ENCODE measurements at places on chromosomes 7 and 10.

- DNase-seq, result peak; percentile 39
Measured at GRCh38 chr10:120600871-120601649, 144.0 kb downstream of the PLPP4 start.

- DNase-seq, result no peak
Measured at GRCh38 chr7:116438267-116438666, 61.3 kb upstream of the CAV2 start.

DNA sequence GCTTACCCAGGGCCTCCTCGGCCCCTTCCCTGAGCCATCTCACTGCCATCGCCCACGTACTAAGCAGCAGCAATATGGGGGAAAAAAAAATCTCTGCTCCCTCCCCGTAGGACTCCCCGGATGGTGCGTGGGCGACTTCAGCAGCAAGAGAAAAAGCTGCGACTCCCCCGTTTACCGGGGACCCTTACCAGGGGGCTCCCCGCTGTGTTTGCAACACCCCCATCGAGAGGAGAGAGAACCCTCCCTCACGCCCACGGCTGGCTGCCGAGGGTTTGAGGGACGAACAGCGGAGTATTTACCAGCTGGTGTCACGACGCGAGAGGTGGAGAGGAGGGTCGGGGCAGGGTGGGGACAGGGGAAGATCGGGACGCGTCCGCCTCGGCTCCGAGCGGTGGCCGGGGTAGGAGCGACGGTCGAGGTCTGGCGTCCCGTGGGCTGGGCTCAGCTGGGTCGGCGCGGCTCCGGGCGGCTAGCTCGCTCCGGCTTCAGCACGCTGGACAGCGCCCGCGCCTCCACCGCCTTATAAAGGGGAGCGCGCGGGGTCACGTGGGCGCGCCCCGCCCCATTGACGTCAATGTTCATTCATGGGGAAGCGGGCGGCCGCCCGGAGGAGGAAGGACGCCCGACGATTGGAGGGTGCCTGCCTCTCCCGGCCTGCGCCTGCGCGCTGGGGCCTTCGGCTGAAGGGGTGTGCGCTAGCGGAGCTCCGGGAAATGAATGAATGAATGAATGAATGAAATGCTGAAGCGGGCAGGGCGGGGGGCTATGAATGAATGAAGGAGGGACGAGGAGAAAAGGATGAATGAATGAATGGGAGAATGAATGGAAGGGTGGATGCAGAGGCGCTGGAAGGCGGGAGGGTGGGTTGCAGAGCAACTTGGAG is at the start of gene VGF:
TSS of gene VGF (minus strand) at position 495 of the 883 bp plus-strand sequence. CDS start 726 bp downstream, outside the sequence.
- DNase-seq, result peak; percentile 96

DNA sequence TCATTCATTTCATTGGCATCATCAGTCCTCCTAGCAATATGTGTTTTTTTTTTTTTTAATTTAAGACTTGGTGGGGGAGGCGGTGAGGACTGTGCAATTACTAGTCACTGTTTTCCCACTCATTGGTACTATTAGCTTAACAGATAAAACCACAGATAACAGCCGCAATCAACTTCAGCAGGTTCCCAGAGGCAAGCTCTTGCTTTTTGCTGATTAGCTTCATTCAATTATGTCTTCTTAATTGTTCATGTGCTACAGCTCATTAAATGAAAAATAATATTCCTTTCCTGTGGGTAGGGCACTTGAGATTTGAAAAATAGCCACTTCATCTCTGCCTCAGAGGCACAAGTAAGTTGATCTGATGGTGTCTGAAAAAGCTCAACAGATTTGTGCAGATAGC is 215.5 kb downstream of the PCDH15 start:
- no peak for DNase-seq

- DNase-seq, result no peak
Measured at GRCh38 chr7:3301831-3302618, 973 bp downstream of the SDK1 start.

GRCh38 chr7:48296966-48297365 is 125.7 kb downstream of the ABCA13 start:
- DNase-seq, result no peak

DNA sequence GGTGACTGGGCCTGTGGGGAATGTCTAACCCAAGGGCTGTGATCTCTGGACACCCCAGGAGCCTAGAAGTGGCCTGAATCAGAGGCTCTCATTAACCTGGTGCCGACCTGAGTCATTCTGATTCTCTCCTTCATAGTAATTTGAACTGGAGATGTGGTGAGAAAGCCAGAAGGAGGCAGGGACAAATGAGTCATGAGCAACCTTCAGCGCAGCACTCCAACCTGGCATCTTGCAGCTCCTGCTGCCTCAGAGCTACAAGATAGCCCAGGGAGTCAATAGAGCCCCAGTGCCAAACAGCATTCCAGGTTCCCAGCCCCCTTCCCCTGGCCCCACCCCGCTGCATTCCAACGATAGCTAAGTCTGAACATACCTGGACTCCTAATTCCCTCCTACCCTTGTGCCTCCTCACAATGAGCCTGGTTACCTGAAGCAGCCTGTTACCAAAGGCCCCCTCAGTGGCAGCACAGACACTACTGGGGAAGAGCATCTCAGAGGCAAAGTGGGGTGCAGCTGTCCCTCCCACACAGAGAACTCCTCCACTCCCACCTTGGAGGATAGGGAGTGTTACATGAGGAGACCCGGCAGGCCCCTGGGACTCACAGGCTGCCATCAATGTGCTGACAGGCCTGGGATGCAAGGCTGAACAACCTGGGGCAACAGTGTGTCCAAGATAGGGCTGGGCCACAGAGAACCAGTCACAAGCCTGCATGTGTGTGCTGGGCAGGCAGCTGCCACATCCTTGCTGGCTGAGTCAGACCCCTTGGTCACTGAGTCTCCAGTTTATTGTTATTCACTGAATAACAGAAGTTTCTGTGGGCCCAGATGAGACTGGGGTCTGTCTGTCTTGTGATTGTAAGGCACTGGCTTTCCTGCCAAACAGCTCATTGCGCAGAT is 76.8 kb upstream of the LEP start:
- no peak for DNase-seq

DNA sequence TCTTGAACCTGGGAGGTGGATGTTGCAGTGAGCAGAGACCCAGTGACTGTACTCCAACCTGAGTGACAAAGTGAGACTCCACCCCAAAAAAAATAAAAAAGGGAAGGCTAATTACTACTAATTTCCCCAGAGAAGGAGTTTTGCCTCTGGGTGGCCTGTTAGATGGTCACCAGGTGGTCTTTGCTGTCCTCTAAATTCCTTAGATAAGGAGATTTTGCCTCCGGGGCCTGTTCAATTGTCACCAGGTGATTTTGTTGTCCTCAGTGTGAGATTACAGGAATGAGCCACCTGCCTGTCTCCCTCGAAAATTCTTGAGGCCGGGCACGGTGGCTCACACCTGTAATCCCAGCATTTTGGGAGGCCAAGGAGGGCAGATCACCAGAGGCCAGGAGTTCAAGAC is 24.4 kb upstream of the ZMIZ2 start:
- no peak for DNase-seq

- no peak for DNase-seq
Measured at GRCh38 chr10:107487284-107487683, 322.8 kb upstream of the SORCS1 start.

DNA sequence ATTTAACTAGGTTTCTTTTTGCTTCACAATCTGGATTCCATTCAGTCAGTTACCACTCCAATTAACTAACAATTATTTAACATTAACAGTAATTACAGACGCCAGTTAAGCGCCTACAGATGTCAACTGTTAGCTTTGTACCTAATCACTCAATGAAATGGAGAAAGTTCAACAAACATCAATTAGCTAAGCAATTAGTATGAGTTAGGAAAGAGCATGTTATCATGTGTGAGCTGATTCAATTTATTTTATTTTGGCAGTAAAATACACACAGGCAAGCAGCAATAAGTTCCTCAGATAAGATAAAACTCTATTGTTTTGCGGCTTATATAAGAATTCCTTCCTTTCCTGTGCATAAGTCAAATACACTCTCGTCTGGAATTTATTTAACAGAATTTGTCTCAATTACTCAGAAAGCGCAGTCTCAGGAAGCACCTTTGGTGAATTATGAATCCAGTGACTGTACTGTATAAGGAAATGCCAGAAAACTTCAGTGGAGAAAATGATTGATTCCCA is 427.1 kb upstream of the GALNT17 start:
- DNase-seq, result no peak

- no peak for DNase-seq
Measured at GRCh38 chr7:117769085-117769484, 104.2 kb downstream of the CTTNBP2 start.

- DNase-seq, result no peak
Measured at GRCh38 chr10:95466436-95466835, 94.7 kb downstream of the SORBS1 start.

All from CD14-positive monocyte (primary cell).